ENCODE measurements at places on chromosomes 3 and 15.

DNA sequence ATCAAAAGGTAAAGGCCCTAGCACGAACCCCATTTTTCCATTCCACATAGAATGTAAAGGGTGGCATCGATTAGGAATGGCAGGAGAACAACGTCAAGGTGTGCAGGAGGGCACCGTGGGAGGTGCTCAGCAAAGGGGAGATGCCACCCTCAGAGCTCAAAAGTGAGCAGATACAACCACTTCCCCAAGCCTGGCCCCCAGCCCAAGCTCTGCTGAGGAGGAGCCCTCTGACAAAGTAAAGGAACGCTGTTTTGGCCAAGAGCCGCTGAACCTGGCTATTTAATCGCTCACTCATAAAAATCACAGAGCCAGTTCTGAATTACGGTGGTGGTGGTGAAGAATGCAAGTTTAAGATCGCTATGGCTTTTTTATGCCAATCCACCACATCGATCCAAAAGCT lies 12.4 kb downstream of the GNB5 start:
- no peak for DNase-seq

DNA sequence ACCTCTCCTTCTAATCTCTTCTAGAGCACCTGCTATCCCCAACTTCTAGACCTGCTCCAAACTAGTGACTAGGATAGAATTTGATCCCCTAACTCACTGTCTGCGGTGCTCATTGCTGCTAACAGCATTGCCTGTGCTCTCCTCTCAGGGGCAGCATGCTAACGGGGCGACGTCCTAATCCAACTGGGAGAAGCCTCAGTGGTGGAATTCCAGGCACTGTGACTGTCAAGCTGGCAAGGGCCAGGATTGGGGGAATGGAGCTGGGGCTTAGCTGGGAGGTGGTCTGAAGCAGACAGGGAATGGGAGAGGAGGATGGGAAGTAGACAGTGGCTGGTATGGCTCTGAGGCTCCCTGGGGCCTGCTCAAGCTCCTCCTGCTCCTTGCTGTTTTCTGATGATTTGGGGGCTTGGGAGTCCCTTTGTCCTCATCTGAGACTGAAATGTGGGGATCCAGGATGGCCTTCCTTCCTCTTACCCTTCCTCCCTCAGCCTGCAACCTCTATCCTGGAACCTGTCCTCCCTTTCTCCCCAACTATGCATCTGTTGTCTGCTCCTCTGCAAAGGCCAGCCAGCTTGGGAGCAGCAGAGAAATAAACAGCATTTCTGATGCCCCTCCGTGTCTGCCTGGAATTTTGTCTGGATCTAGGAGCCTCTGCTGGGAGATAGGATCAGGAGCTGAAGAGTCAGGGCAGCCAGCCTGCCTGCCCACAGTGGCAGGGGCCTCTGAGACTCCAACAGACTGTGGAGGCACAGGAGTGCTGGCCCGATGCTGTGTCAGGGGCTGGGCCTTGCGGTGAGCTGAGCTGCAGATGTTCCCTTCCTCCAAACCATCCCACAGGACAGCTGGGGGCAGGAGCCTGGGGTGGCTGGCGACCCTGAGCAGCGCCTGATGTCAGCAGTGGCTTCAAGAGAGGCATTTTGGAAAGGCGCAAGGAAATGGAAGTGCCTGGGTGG lies 3.0 kb downstream of the ISLR start:
- no peak for DNase-seq

GRCh38 chr3:128655531-128655930 lies 4.9 kb upstream of the RPN1 start:
- DNase-seq, result no peak

GRCh38 chr3:127716384-127716783 lies 43.6 kb downstream of the ABTB1 start:
- DNase-seq, result no peak

DNA sequence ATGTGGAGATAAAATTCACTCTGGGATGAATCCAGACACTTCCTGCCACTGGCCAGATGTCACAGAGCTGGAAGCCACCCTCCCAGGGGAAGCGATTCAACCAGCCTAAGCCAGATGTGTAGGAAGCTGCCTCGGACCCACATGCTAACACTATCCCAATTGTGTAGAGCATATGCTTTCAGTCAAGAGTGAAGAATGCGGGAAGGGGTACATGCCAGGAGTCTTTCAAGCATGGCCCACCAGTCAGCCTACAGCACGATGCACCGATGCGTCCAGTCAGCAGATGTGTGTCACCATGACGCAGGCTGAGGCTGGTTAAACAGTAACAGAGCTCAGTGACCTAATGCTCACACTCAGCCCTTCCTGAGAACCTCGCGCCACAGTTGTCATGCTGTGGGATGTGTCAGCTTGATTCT lies 38.8 kb upstream of the BNC1 start:
- no peak for DNase-seq

GRCh38 chr3:71311661-71312046 lies 271.9 kb downstream of the FOXP1 start:
- no peak for DNase-seq

- DNase-seq, result no peak
These were observed 68.7 kb upstream of the ADAMTS9 start for GRCh38 chr3:64756398-64756986.

GRCh38 chr15:41896566-41896965 lies 2.7 kb upstream of the SPTBN5 start:
- DNase-seq, result no peak

GRCh38 chr15:33215941-33216872 lies 21.7 kb upstream of the FMN1 start:
- no peak for DNase-seq

DNA sequence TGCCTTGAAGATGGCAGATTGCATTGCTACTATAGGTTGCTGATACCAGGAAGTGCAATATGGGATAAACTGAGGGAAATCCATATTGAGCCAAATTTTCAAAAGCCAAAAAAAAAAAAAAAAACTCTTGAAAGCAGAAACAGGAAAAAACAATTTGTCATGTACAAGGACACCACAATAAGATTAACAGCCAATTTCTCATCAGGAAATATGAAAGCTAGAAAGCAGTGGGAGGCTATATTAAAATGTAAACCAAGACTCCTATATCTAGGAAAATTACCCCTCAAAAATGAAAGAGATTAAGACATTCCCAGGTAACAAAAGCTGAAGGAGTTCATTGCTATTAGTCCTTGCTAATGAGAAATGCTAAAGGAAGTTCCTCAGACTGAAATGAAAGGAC lies 462.8 kb upstream of the DPH6 start:
- DNase-seq, result no peak

- DNase-seq, result no peak
These were observed 51.6 kb upstream of the CMTM7 start for GRCh38 chr3:32340039-32340438.

GRCh38 chr3:113625834-113626233 lies 70.6 kb downstream of the USF3 start:
- no peak for DNase-seq

DNA sequence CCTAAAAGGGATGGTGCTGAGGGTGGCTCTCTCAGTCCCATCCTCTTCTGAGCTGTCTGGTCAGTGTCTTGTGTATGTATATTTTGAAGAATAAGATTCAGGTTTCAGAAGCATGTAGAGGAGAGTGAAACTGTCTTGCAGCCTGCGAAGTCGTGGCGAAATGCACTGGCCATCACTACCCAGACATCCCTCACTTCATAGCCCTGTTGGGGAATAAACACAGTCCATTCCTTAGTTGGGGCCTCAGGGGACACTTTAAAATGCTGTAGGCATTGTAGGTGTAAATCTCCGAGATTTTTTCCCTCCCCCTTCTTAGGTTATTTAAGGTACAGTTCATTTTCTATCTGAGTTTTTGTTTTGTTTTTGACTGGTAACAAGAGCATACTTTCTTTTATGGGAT lies 93.8 kb downstream of the DNASE1L3 start:
- no peak for DNase-seq

GRCh38 chr3:159763011-159763601 lies 225.5 kb upstream of the IL12A start:
- DNase-seq, result peak; percentile 58

GRCh38 chr3:179971280-179971679 lies 65.5 kb downstream of the PEX5L start:
- DNase-seq, result no peak

DNA sequence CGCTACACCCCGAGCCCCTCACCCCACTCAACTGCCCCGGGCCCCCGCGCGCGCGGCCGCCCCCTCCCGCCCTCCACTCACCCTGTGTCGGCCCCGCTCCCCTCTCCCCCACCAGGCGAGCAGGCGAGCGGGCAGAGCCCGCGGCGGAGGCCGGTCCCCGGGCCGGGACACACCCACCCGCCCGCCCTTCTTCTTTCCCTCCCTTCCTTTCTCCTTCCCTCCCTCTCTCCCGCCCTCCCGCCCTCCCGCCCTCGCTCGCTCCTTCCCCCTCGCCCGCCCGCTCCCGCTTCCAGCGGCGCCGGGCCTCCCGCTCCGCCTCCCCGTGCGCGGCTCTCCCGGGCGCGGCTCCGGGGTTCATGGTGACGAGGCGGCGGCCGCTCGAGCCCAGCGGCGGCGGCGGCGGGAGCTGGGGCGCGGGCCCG lies at the start of gene CTDSPL:
Gene CTDSPL, plus strand, starts transcription at position 261 of the 422 bp plus-strand sequence. CDS start 320 bp downstream, outside the sequence.
- DNase-seq, result no peak

GRCh38 chr3:143552851-143553250 lies 295.4 kb downstream of the SLC9A9 start:
- DNase-seq, result no peak

DNA sequence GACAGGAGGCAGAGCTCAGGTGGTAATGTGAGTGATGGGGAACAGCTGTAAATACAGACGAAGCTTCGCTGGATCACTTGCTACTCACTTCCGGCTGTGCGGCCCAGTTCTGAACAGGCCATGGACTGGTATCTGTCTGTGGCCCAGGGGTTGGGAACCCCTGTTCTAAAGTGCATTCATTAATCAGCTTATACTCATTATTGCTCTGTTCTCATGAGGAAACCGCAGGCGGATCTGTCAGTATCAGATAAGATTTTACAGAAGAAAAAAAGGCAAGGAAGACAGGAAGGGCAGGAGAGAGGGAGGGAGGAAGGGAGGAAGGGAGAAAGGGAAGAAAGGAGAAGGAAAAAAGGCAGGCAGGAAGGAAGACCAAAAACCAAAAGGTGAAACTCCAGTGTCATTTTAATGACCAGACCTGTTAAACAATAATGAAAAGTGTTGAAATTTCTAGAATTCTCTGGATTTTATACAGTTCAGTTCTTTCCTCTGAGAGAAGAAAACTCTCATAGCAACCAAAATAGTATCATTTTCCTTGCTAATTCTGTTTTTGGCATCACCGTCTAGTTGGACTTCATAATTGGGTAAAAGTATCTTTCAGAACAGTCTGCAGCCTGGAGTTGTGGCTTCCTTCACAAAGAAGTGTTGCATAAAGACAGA lies 128.0 kb upstream of the PROK2 start:
- no peak for DNase-seq

DNA sequence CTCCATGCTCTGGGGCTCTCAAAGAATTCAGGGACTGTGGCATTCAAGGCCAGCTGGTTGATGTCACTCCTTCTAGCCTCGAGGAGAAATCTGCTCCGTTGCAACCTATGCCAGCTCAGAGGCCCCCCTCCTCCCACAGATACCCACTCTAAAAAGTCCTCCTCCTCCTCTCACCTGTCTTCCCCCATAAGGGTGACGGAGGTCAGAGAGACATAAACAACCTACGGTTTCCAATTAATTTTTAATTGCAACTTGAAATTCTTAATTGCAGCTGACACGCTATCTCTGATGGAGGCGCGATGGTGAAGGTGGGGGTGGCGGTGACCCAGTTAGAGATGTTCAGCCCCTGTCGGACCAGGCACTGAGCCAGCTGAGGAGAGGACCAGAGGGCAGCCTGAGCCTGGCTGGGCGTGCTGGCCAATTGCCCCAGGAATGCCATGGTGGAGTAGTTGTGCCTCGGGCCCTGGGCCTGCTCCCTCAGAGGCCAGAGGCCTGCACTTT lies 43.2 kb upstream of the INSYN1 start:
- DNase-seq, result no peak

GRCh38 chr3:32293903-32294302 lies 55.4 kb downstream of the CMTM8 start:
- DNase-seq, result no peak

- no peak for DNase-seq
These were observed 74.5 kb downstream of the SLC7A14 start for GRCh38 chr3:170511371-170511770.

DNA sequence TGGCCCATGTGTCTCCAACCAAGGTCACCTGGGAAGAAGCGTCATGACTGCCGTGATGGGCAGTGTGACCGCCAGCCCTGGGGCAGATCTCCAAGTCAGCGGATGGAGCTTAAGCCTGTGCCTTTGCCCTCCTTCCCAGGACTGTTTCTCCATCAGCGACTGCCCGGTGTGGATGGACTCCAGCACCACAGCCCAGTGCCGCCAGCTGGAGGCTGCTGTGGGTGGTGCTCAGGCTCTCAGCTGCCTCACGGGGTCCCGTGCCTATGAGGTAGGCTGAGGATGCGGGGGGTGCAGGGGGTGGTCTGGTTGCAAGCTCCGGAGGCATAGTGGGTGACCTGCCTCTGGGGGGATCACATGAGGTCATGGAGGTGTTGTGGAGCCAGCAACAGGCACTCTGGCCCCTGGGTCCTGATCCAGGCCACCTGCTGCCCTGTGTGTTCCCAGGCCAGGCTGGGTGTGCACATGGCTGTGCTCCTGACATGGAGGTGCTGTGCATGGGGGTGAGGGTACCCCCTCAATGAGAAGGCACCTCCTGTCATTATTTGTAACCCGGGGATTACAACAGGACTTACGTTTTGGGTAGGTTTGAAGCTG lies 19.0 kb downstream of the XYLB start:
- no peak for DNase-seq

- no peak for DNase-seq
These were observed 19.9 kb downstream of the BBX start for GRCh38 chr3:107542665-107543064.

DNA sequence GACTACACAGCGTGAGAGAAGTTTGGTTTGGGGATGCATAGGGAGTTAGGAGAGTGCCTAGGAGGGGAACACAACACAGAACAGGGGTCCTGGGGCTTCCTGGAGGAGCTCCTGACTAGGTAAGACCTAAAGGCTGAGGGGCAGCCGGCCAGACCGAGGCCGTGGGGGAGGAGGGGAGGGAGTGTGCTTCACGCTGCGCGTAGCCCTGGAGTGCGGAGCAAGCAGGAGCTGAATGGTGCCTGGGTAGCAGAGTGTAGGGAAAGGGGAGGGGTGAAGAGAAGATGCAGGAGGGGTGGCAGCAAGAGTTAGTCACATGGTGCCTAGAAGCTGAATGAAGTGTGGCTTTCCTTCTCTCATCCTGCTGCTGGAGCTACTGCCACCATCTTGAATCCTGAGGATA lies 32.4 kb upstream of the HHATL start:
- DNase-seq, result no peak

DNA sequence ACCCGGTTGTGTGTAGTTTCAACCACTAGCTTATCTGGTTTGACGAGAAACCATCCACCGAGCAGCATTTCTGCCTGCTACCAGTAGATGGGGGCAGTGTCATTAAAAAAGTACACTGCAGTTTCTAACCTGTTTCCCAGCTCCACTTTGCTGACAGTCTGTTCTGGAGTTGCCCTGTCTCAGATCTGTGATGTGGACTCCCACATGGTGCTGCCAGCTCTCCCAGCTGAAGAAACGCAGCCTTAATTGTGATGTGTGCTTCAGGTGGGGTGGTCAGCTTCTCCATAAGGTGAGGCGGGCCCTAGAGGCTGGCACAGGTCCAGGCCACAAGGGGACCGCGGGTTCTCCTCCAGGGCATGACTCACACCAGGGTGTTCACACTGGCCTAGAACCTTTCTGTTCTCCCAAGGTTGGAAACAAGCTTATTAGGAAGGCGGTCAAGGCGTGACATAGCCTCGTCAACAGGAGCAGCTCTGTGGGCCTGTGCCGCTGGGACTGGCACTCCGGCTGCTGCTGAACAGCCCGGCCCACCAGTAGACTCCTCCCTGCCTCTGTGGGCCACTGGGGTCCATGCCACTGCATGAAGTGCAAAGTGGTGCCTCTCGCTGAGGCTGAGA lies 2.9 kb upstream of the FAM43A start:
- peak; percentile 77 for DNase-seq
